ENCODE measurements at places on chromosomes 2 and 18. TPM values are rescaled to one million over a fixed set of nuclear protein-coding genes. Genes with fewer than 3 reads are reported as not detected.

Gene HOXD9
- 4.9 TPM for total RNA-seq

Gene PARD6G
- total RNA-seq: 11.2 TPM

Gene MORN2
- 13.0 TPM for total RNA-seq

Gene KIAA2012
- total RNA-seq: not detected

Gene RESP18
- not detected for total RNA-seq

Gene LOXHD1
- 0.89 TPM for total RNA-seq

Gene IL1B
- 23.6 TPM for total RNA-seq

Gene WNT10A
- total RNA-seq: 0.94 TPM

Gene TMEM182
- 2.6 TPM for total RNA-seq

Gene CD226
- total RNA-seq: 3.1 TPM

Gene PLA2R1
- 31.6 TPM for total RNA-seq

Gene DHX57
- 19.8 TPM for total RNA-seq

Gene HOXD12
- total RNA-seq: not detected

Gene CHRNG
- not detected for total RNA-seq

Gene CCBE1
- total RNA-seq: 0.67 TPM

Gene IL36G
- total RNA-seq: not detected

Gene KIF1A
- total RNA-seq: 123 TPM

Gene PDE6D
- total RNA-seq: 20.9 TPM

Gene ASPRV1
- 5.6 TPM for total RNA-seq

Gene FKBP1B
- 11.1 TPM for total RNA-seq

Gene SEMA4C
- 136 TPM for total RNA-seq

Gene LAMA3
- 47.3 TPM for total RNA-seq

Gene SLC5A7
- not detected for total RNA-seq

Gene PCARE
- 0.53 TPM for total RNA-seq

Gene EIF2B4
- 39.1 TPM for total RNA-seq

Gene ABCG8
- total RNA-seq: not detected

Gene ALLC
- 7.6 TPM for total RNA-seq

Gene GBX2
- total RNA-seq: not detected

Gene LYPD6B
- total RNA-seq: not detected

Gene TUBA4B
- not detected for total RNA-seq

Gene POMC
- total RNA-seq: 1.1 TPM

Gene TMEM37
- total RNA-seq: 7.1 TPM

Gene HOXD4
- 6.8 TPM for total RNA-seq

Gene TP53I3
- total RNA-seq: 25.3 TPM

Gene SERPINB4
- not detected for total RNA-seq

Gene SLC11A1
- 36.6 TPM for total RNA-seq

Gene ARHGEF4
- 12.1 TPM for total RNA-seq

Gene C2orf69
- 11.0 TPM for total RNA-seq

Gene HOXD13
- not detected for total RNA-seq

Gene LYPD6
- total RNA-seq: 10.0 TPM
